SJSA1 (cell line): ENCODE measurements at places on chromosomes 6 and 20. TPM values are rescaled to one million over a fixed set of nuclear protein-coding genes. Genes with fewer than 3 reads are reported as not detected.

Gene SLA2
- not detected in 2 replicates for total RNA-seq

Gene DUSP15
- 1.5 and 3.4 TPM in 2 replicates for total RNA-seq

Gene OPRM1
- total RNA-seq = not detected in 2 replicates

Gene SDCBP2
- 1.2 and 1.4 TPM in 2 replicates for total RNA-seq

Gene NMBR
- not detected in 2 replicates for total RNA-seq

GRCh38 chr6:64737418-64737817 lies 969.6 kb downstream of the EYS start:
- no peak overlapping the region for H3K4me3 ChIP-seq
- no peaks in the 10 kb centered on the region for H3K4me1 ChIP-seq
- DNase-seq = no peak
- no peaks in the 10 kb centered on the region for H3K36me3 ChIP-seq

DNA sequence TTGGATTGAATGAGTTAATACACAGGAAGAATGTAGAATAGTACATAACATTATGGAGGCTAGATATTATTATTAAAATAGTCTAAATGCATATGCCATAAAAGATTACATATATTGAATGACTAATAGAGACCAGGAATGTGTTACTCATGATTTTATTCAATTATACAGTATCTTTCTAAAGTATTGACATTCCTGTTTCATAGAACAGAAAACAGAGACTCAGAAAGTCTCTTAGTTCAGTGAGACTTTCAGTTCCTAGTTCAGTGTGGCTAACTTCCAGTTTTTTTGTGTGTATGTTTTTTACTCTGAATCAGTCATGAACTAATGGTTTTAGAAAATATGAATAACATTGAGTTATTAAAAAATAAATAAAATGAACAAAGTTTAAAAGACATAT lies 34.6 kb upstream of the TMEM244 start:
- peaks cover 1% of the 10 kb centered on the region for H3K4me1 ChIP-seq
- no peak overlapping the region for H3K27ac ChIP-seq
- no peak overlapping the region for H3K4me3 ChIP-seq
- no peaks in the 10 kb centered on the region for H3K36me3 ChIP-seq
- no peak for DNase-seq
- no peaks in the 10 kb centered on the region for H3K27me3 ChIP-seq

Gene C6orf163
- 0.39 and 0.88 TPM in 2 replicates for total RNA-seq

DNA sequence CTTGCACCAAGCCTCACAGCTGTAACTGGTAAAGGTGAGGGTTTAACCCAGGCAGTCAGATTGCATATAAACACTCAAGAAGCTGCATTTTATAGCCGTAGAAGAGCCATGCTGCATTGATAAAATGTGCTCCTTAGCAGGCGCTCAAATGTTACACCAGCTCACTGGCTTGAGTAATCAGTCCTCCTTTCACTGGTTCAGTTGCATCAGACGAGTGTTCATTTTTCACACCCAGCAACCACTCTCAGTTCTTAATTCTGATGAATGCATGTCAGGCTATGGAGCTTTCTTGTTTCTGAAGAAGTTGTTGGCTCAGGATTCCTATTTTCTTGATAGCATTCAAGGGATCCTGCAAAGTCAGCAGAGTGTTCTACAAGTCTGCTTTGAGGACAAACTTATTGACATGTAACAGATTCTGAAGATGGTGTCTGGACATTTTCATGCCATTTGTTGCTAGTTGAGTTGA lies 198.3 kb downstream of the PLCB1 start:
- no peaks in the 10 kb centered on the region for H3K4me1 ChIP-seq
- no peaks in the 10 kb centered on the region for H3K36me3 ChIP-seq
- no peak for DNase-seq
- H3K4me3 ChIP-seq = no peak overlapping the region
- H3K27me3 ChIP-seq = no peaks in the 10 kb centered on the region

- no peak overlapping the region for H3K27ac ChIP-seq
- H3K27me3 ChIP-seq = no peaks in the 10 kb centered on the region
- no peaks in the 10 kb centered on the region for H3K36me3 ChIP-seq
- no peaks in the 10 kb centered on the region for H3K4me1 ChIP-seq
Measured at GRCh38 chr6:90730151-90730673, 143.3 kb upstream of the MAP3K7 start.

DNA sequence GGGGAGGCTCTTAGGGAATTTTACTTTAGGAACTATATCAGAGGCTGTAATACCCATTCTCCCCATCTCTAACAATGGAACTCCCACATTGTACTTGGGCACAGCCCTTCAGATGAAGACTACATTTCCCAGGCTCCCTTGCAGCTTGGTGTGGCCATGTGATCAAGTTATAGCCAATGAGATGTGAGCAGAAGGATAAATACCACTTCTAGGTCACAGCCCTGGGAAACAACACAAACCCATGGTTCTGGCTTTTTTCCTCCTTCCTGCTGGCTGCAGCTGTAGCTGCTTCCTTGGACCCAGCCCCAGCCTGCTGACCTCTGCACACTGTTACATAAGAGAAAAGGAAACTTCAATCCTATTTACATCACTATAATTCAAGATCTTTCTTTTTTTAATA lies 445.9 kb upstream of the JARID2 start:
- peaks cover 4% of the 10 kb centered on the region; the same call in 1 of the 2 replicates for H3K4me1 ChIP-seq
- H3K27me3 ChIP-seq = no peaks in the 10 kb centered on the region
- no peak overlapping the region for H3K27ac ChIP-seq
- no peaks in the 10 kb centered on the region for H3K36me3 ChIP-seq
- peak; percentile 31 for DNase-seq

- 0 out of 2 replicates have a peak, but pooled peaks cover 9% of the 10 kb centered on the region for H3K27me3 ChIP-seq
- no peak overlapping the region for H3K4me3 ChIP-seq
- no peak for DNase-seq
- no peak overlapping the region for H3K27ac ChIP-seq
- H3K4me1 ChIP-seq = no peaks in the 10 kb centered on the region
Measured at GRCh38 chr20:51516855-51517254, 25.7 kb downstream of the NFATC2 start.

Gene ETV7
- total RNA-seq = 2.0 TPM in 1 of 2 replicates, not detected in the other

DNA sequence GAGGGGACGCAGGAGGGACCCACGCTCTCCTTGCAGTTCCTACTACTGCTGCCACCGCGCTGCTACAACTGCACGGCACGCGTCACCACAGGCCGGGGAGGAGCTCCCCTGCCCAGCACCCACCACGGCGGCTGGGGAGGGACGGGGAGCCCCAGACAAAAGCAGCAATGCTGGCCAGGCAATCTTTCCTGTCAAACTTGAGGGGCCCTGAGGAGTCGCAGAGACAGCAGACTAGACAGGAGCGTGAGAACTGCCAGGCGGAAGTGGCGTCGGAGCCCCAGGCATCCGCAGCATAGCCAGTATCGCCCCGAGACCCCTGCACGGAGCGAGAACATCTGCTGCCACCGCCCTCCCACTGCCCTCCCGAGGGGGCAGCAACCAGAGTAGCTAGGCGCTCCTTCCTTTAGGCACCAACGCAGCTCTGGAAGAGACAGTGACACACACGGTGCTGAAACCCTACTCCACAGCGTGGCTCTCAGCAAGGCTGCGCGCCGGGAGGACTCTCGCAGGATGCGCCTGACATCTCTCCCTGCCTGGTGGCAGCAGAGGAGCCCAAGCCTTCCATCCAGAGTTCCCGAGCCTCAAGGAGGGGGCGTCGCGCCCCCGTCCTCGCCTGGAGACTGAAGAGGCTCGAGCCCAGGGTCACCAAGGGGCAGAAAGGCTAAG lies 2.2 kb downstream of the TAF4 start:
- H3K27me3 ChIP-seq = no peaks in the 10 kb centered on the region
- peaks cover 17% of the 10 kb centered on the region for H3K4me1 ChIP-seq
- no peak overlapping the region for H3K27ac ChIP-seq
- no peak overlapping the region; the same call in 1 of the 2 replicates for H3K4me3 ChIP-seq
- peaks cover 18% of the 10 kb centered on the region for H3K36me3 ChIP-seq

DNA sequence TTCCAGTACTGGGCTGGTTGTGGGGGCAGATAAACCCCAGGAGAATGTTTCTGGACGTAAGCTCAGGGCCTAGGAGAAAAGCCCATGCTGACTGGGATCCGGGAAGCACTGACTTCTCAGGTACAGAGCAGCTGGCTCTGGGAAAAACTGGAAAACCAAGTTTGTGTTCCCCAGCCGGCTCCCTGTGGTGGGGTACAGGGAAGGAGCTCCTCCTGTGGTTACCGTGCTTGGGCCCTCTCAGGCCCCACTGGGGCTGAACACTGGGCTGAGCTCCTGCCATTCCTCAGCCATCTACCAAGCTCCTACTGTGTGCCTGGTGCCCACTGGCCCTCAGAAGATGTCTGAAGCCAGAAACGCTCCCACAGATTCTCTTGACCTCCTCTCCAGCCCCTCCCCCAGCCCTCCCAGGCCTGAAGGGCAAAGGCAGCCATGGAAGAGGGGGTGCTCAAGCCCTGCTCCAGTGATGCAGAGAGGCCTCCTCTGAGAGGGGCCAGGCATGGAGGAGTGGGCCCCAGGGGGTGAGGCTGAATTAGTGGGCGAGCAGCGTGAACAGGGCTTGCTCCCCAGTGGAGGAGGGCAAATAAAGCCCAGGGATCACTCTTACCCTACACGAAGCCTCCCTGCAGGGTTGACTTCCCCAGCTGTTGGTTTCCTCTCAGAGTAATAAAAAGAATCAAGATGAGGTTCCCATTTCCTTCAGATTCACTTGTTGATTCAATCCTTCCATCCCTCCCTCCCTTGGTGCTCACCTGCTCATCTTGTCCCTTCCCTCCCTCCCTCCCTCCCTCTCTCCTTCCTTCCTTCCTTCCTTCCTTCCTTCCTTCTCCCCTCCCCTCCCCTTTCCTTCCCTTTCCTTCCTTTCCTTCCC lies 100.0 kb downstream of the VEGFA start:
- H3K4me3 ChIP-seq = no peak overlapping the region
- no peaks in the 10 kb centered on the region for H3K36me3 ChIP-seq
- H3K27me3 ChIP-seq = no peaks in the 10 kb centered on the region; the same call in 1 of the 2 replicates
- no peaks in the 10 kb centered on the region for H3K4me1 ChIP-seq
- no peak overlapping the region for H3K27ac ChIP-seq

- peak; percentile 35 for DNase-seq
- no peaks in the 10 kb centered on the region for H3K36me3 ChIP-seq
- no peak overlapping the region for H3K4me3 ChIP-seq
- H3K4me1 ChIP-seq = no peaks in the 10 kb centered on the region
- no peak overlapping the region for H3K27ac ChIP-seq
Measured at GRCh38 chr20:59482351-59483187, 121.8 kb upstream of the PHACTR3 start.

- no peaks in the 10 kb centered on the region for H3K36me3 ChIP-seq
- H3K4me3 ChIP-seq = no peak overlapping the region
Measured at GRCh38 chr20:31894980-31895675, 24.7 kb downstream of the TTLL9 start.

GRCh38 chr6:17673543-17674254 lies 33.0 kb downstream of the NUP153 start:
- no peak overlapping the region for H3K4me3 ChIP-seq
- H3K4me1 ChIP-seq = no peaks in the 10 kb centered on the region
- DNase-seq = no peak
- no peaks in the 10 kb centered on the region for H3K27me3 ChIP-seq
- no peak overlapping the region for H3K27ac ChIP-seq

Gene GPLD1
- 0.34 and 0.74 TPM in 2 replicates for total RNA-seq

GRCh38 chr20:58587467-58587866 lies 63.6 kb upstream of the STX16 start:
- no peaks in the 10 kb centered on the region for H3K27me3 ChIP-seq
- DNase-seq = no peak
- H3K36me3 ChIP-seq = no peaks in the 10 kb centered on the region
- H3K4me3 ChIP-seq = no peak overlapping the region

Gene CLIC5
- total RNA-seq = 0.22 and 1.2 TPM in 2 replicates

- peaks cover 46% of the 10 kb centered on the region for H3K4me1 ChIP-seq
- no peaks in the 10 kb centered on the region for H3K36me3 ChIP-seq
- H3K27me3 ChIP-seq = no peaks in the 10 kb centered on the region
- H3K27ac ChIP-seq = peak overlapping the region; percentile 100
- DNase-seq = peak; percentile 85
Measured at GRCh38 chr20:53828682-53829254, 235.1 kb upstream of the ZNF217 start.

Gene ERVFRD-1
- total RNA-seq = not detected in 2 replicates

Gene ISM1
- not detected in 2 replicates for total RNA-seq

DNA sequence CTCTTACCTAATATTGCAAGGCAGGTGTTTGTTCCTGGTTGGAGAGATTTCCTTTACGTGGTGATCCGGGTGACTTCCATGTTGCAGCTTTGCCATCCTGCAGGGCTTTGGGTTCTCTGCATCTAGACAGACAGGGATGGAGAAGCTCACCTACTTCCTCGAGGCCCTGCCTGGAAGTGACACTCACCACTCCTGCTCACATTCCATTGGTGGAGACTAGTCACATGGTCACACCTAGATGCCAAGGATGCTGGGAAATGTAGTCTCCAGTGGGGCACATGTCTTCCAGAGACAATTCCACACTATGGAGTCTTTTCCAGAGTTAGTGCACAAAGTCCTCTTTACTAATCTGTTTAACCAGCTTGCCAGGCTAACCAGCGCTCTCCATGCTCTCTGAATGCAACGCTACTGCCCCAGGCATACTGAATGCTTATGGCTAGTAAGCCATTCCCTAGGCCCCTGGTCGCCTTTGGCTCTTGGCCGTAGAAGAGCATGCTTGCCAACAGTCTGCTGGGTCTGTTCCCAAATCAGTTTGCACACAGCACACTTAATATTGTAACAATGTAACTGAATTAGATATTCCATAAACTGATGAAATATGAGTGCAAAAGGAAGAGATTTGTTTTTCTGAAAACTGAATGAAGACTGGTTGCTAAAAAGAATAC lies 6.7 kb upstream of the KCNK15 start:
- no peaks in the 10 kb centered on the region for H3K36me3 ChIP-seq
- peaks cover 12% of the 10 kb centered on the region for H3K27me3 ChIP-seq
- H3K27ac ChIP-seq = no peak overlapping the region

Gene WFDC2
- total RNA-seq = not detected in 2 replicates

- no peak overlapping the region for H3K4me3 ChIP-seq
- H3K27me3 ChIP-seq = no peaks in the 10 kb centered on the region
- no peak overlapping the region for H3K27ac ChIP-seq
- H3K36me3 ChIP-seq = no peaks in the 10 kb centered on the region
- peaks cover 6% of the 10 kb centered on the region; the same call in 1 of the 2 replicates for H3K4me1 ChIP-seq
Measured at GRCh38 chr6:54860132-54860531, 13.6 kb downstream of the FAM83B start.
